ENCODE measurements at places on chromosomes 4 and X. TPM values are rescaled to one million over a fixed set of nuclear protein-coding genes. Genes with fewer than 3 reads are reported as not detected.

DNA sequence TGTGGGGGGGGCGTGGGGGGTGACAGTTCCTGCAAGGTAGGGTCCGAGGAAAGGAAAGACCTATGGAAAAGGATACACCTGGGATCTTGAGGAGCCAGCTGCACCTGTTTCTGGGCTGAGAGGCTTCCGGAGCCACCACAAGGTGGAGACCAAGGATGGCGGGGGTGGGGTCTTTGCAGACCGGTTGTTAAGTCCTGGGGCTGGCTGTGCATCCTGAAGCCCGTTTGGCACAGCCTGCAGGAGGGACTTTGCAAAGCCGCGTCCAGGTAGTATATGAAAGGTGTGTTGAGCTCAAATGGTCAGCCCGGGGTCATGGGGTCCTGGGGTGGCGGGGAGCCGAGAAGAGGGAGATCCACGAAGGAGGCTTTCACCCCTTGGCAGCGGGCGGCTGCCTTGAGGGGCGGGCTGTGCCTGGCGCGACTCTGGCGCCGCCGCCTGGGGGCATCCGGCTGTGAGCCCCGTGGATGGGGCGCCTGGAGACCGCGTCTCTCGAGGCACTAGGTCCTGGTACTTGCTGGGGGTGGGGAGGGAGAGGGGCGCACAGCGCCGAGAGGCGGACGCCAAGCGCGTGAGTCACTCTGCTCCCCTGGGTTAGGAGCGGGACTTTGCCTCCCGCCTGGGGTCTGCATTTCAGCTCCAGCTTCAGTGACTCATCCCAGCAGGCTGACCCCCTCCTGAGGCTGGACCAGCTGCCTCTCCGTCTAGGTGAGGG, 58.2 kb upstream of the DYNLT3 start:
- DNase-seq = no peak

- no peak for DNase-seq
Measured at GRCh38 chr4:123501733-123502132, 105.1 kb downstream of the SPRY1 start.

DNA sequence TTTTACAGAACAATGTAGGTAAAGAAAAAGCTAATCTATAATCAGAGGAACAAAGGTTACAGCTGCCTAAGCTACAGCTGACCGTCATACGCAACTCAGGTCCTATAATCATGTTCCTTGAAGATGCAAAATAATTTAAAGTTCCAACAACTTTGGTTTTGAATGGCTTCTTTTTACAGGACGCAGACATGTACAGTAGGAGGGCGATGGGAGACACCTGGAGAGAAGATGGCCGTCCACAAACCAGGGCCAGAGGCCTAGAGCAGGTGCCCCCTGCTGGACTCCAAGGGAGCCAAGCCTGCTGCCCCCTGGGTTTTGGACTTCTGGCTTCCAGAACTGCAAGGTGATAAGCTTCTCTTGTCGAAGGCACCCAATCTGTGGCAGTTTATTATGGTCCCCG, 10.6 kb downstream of the HGFAC start:
- no peak for DNase-seq

DNA sequence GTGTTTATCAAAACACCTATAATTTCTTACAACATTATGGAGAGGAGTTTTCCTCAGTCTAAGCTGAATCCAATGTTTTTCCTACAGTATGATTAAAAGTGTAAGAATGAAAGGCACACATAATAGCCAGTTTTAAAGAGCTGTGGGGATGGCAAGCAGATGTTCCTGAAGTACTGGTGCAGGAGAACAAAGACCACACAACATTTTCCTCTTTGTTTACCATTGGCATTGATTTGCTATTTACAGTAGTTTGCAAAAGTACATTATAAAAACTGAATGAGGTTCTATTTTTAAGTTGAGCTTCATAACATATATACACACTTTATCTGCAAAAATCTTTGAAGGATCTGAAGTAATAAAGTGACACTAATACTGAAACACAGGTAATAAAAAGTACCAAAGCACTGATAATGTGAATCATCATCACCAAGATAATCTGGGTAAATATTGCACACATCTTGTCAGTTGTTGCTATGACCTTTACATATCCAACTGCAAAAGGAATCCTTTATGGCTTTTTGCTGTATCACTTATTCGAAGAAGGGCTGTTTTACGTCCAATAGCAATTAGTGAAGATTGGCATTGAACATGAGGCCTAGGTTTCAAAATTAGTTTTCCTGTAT, 22.5 kb downstream of the TCEAL1 start:
- no peak for DNase-seq

DNA sequence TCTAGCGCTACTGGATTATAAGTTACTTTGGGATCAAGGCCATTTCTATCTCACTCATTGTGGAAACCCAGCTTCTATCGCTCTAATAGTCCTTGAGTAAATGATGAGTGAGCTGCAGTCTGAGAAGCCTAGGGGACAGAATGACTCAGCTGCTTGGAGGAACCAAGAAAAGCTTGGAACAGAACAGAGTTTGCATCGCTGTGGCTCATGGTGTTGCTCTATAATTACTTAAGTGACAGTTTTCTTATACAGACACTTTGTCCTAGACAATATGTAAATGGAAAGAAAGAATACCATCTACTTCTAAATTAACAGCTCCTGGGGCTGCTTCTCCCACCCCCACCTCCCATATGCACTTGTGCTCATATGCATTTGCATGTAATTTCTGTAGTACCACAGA, 156.9 kb downstream of the SLIT2 start:
- DNase-seq = no peak

DNA sequence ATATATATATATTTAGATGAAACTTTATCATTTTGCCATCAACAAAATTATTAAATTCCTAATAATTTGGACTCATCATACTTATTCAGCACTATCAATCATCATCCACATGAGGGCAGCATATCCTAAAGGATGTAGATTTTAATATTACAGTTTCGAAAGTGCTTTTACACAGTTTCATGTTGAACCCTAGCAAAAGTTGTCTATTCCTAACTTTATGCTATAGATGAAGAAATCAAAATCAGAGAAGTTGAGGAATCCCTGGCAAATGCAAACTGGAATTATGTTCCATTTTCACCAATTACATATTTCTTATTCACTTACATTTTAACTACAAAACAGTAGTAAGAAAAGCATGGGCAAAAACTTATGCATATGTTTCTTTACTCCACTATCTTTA, 36.6 kb upstream of the UGT2A1 start:
- peak; percentile 34 for DNase-seq

- no peak for DNase-seq
Measured at GRCh38 chrX:115649461-115650063, 88.6 kb downstream of the PLS3 start.

DNA sequence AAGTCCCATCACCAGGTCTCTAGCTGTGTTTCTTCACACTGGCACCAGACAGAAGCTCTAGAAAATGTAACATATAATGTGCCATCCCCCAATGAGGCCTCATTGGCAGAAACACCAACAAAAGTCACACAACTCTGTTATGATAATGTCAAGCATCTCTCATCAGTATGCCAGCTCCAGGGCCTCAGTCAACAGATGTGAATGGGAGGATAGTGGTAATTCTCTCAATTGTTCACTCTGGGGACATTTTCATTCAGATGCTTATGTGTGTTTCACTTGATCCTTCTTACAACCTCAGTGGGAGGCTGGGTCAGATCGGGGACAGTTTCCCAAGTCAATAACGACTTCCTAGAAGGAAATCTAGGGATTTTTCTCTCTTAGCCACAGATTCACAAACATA, 57.5 kb upstream of the SCOC start:
- no peak for DNase-seq

DNA sequence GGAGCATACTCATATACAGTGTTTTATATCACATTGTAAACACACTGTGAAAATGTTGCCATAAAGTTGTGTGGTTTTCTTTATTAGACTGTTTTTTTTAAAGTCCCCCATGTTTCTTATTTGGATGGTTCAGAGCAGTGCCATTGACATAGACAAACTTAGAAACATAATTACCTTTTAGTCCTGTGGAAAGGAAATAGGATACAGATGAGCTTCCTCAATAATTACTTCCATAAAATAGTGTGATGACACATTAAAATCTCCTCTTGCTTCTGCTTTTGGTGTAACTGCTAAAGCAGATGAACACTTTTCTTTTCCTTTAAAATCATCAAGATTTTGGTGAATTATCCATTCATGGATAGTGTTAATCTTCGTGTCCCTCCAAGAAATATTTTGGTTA, 52.9 kb upstream of the LIMCH1 start:
- DNase-seq = no peak

DNA sequence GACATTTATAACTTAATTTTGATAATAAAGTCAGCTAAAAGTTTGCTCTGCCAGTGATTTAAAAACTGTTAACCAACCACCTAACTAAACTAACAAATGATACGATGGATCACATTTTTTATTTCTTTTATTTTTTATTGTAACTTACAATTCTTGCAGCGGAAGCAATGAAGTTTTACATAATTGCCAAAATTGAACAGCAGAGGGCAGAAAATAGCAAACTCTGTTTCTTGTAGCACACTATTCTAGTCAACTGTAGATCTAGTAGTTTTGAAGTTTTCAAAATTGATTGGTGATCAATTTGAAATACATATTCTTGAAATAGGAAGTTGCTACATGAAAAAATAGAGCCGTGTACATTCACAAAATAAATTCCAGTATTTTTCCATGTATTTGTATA, 2.8 kb upstream of the GRIA2 start:
- no peak for DNase-seq

DNA sequence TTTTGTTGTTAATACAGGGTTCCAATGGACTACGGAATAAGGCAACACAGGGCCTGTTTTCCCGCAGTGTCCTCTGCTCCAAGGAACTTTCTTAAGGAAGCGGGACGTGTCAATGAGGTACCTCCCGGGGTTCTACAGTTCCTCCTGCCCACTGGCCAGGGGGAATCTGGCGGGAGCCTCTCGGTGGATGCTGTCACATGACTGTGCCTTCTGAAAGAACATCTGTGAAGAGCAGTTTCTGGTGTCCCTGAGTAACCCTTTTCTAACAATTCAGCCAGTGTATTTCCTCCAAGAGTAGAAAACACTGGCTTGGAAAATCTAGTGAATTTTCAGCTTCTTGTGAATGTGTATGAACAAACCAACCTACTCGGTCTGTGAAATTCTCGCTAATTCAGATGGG, 32.7 kb downstream of the MFAP3L start:
- no peak for DNase-seq

HS3ST1 gene
- 0.07 TPM for total RNA-seq

CETN2 gene
- 12.5 TPM for total RNA-seq

All from CD8-positive, alpha-beta memory T cell (primary cell).